ENCODE measurements at places on chromosomes 6 and 20.

DNA sequence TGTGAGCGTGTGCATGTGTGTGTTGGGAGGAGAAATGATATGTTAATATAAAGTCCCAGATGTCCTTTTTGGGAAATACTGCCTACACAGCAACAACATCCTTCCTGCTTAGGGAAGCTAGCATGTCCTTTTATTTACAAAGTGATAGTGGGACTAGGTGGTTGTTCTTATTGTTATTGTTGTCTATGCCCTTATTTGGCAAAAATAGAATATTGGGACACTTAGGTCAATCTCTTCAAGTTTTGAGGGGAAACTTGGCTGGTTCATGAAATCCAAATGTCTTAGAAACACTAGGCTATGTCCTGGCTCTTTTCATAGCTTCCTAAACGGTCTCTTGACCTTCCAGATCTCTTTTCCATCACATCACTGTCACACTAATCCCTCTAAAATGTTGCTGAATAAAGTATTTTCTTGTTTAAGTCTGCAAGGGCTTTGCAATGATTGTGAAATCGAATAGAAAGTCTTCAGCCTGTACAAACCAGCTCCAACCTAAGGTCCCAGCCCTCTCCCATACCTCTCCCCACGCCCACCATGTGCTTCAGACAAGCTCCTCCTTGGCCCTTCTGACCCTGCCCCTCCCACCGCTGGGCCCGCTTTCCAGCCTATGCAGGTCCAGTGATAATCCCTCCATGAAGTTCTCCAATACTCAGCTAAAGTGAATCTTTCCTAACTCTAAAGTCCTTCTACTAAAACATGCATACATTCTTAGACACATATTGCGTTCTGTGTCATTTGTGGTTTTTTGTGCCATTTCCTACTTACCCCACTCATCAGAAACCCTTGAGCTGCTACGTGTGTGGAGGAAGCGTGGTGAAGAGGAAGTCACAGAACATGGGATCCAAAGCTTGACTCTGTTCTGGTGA, 205.1 kb downstream of the LY86 start:
- no peak for DNase-seq

- DNase-seq: no peak
Observed at GRCh38 chr6:104958178-104959025, 1.5 kb downstream of the LIN28B start.

DNA sequence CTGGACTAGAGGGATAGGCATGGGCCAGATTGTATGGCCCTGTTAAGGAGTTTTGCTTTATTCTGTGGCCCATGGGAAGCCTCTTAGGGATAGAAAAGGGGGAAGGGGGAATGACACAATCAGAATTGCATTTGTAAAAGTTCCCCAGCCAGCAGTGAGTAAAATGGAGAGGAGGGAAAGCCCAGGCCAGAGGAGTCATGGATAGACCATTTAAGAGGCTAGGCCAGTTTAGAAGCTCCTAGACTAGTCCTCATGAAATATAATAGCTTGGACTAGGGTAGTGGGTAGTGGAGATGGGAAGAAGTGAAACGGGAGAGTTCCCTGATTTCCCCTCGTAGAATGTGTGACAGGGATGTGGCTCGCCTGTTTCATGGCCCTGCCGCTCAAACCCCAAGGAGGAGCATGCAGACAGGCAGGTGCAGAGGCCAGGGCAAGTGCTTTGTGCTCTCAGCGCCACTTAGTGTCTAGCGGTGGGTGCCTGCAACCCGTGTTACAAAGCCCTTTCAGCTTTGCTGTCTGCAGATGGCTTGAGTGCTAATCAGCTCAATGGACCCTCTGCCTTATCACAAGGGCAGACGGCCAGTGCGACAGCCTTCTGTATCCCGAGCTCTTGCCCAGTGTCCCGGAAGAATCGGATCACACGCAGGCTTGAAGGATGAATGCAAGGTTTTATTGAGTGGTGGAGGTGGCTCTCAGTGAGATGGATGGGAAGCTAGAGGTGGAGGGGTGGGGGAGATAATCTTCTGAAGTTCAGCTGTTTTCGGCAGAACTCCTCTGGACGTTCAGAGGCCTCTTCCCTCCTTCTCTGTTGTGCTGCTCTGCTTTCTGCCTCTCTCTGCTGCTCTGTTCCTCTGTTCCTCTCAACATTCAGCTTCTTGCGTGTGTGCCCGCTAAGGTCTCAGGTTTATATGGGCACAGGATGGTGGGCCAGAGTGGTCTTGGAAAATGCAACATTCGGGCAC, 141.1 kb downstream of the CEP57L1 start:
- DNase-seq: peak; percentile 1

DNA sequence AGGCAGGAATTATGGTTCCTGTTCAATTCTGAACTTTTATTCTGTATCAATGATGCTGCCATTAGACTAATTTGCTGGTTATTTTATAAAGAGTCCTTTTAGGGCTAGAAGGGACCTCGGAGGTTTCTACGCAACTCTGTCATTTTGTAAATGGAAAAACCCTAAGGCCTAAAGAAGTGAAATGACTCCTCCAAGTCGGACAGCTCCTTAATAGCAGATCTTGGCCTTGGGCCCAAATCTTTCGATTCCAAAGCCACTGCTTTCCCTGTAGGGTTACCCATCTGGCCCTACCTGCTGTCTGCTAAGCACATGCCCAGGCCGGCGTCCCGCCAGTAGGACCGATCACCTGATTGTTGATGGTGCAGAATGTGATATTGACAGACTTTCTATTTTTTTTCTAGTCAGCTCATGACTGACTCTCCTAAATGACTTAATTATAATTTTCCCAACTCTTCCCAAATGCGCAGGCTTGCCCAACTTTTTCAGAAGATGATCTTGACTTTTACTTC, 40.2 kb downstream of the PLEKHG1 start:
- DNase-seq: no peak

GRCh38 chr6:20434766-20435165, 33.1 kb downstream of the E2F3 start:
- DNase-seq: no peak

DNA sequence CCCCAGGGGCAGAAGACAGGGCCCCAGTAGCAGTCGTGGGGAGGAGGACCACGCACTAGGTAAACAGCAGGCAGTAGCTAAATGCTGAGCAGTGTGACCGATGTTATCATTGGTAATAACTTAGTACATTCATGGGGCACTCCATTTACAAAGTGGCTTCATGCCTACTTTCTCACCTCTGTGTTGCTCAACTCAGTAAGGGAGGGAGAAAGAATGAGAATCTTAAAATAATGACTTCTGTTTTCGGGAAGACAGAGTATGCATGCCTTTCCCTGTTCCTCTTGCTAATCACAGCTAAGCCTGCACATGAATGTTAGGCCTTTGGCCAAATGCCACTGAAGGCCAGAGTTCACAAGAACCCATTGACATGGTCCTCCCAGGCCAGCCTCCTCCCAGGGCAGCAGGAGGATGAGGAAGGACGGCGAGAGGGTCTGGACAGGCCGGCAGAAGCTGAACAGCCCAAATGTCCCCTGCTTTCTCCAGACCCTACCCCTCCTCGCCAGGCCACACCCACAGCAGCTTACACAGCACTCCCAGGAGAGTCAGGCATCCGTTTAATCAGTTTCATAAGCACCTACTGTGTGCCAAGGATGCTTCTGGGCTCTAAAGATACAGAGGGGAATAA, 183.4 kb downstream of the ANKRD60 start:
- DNase-seq: no peak

GRCh38 chr6:106181664-106182418, 95.7 kb downstream of the PRDM1 start:
- DNase-seq: no peak

DNA sequence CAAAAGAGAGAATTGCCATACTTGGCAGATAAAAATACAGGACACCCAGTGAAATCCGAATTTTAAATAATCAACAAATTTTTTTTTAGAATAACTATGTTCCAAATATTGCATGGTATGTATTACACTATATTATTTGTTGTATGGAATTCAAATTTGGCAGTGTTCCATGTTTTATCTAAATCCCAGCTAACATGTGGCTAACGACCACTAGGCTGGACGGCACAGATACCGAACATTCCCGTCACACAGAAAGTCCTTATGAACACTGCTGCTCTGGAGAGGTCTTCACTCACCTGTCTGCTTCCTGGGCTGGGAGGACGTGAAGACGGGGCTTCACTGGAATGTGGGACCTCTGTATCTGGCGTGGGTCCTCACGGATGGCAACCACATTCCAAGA, 32.8 kb downstream of the SNX5 start:
- DNase-seq: no peak

DNA sequence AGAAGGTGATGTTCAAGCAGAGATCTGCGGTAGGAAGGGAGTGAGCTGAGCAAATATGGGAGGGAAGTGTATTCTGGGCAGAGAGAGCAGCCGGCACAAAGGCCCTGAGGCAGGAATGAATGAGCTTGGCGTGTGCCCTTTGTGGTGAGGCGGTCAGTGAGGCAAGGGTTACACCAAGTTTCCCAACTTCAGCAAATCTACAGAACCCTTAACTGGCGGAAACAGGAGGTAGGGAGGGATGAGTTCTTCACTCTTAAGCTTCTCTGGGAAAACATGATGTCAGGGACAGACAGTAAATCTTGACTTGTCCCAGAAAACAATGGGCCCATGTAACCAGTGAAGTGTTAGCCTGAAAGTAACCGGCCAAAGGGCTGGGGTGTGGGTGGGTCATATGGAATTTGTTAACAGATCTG, 97.1 kb upstream of the PTPN1 start:
- DNase-seq: no peak

GRCh38 chr6:157514659-157515496, 133.9 kb downstream of the ZDHHC14 start:
- DNase-seq: no peak

DNA sequence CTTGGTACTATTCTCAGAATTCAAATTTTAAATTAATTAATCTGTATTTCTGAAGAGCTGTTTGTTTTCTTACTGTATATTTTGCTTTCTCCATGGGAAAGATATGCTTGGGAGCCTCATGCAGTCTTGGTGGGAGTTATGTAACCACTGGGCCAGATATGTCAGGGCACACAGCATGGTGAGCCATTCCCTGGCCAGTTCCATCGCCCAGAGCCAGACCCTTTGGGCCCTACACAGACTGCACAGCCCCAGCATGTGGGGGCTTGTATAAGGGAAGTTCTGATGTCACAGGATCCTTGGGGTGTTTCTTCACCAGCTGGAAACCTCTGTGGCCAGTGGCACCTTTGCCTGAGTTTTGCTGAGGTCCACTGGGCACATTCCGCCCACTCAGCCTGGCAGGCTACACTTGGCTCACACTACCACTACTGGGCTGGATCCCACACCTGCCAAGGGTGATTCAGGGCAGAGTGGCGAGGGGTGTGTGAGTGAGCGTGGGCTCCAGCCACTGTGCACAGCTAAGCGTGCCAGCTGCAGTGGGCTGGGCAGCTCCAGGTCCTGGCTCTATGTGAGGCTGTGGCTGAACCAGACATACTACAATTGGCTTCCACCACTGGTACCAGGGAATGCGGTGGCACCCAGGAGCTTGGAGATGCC, 293.5 kb downstream of the ARHGAP18 start:
- DNase-seq: no peak

Data from stimulated activated CD8-positive, alpha-beta memory T cell treated with anti-CD3 and anti-CD28 coated beads, Interleukin-7, amount 100 ng/mL, for 4 hours (primary cell).